ENCODE measurements at places on chromosomes 2 and 18.

- DNase-seq: no peak
These were observed 34.7 kb downstream of the PTPN18 start for GRCh38 chr2:130390460-130391057.

DNA sequence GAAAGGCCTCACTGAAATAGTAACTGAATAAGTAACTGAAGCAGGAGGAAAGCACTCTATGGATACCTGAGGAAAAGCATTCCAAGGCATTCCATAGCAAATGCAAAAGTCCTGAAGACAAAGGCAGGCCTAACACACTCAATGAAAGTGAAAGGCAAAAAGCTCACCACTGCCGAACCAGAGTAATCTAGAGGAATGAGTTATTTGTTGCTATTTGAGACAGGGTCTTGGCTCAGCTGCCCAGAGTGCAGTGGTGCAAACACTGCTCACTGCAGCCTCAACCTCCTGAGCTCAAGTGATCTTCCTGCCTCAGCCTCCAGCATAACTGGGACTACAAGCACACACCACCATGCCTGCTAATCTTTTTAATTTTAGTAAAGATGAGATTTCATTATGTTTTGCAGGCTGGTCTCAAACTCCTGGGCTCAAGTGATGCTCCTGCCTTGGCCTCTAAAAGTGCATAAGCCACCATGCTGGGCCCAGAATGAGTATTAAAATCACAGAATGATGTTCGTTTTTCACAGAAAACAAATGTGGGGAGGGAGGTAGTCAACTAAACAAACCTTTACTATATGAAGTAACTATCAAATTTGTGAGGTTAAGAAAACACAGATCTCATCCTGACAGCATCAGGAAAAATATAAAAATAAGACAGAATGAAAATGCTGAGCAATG is 17.9 kb downstream of the PIAS2 start:
- DNase-seq: no peak

DNA sequence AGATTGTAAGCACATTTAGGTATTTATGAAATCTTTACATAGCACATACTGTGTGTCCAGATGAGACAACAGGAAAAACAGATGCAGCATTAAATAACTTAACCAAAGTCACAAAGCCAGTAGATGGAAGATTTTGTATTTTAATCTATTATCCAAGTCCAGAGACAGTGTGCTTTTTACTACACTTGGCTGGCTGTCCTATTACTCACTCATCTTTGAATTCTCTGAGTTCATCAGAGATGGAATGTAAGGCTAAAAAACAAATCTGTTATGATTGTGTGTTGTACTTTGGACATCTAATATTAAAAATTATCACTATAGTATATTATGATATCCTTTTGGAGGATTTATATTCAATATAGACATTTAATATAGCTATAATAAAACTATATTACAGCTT is 1189.4 kb downstream of the DSC3 start:
- no peak for DNase-seq

- no peak for DNase-seq
These were observed 81.2 kb downstream of the TMEM18 start for GRCh38 chr2:595831-596592.

DNA sequence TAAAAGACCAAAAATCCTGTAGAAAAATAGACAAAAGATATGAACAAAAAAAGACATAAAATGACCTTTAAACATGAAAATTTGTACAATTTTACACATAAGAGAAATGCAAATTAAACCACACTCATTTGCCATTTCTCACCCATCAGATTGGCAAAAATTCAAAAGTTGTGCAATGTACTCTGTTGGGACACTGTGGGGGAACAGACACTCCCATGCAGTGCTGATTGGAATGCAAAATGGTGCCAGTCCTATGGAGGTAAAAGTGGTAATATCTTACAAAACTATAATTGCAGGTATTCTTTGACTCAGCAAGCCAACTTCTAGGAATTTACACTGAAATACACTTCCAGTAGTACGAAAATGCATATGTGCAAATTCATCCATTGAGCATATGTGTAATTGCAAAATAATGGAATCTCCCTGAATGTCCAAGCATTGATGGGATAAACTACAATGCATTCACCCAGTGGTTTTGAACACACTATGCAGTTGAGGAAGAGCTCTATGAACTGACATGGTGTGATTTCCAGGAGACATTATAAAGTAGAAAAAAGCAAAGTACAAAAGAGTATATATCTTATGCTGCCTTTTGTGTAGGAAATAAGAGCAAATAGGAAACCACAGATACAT is 201.8 kb upstream of the ZNF521 start:
- no peak for DNase-seq

- DNase-seq: no peak
These were observed 967.8 kb downstream of the BCL11A start for GRCh38 chr2:59585655-59586054.

- DNase-seq: no peak
These were observed 716.8 kb downstream of the EPHA4 start for GRCh38 chr2:220855296-220855695.

GRCh38 chr2:152549423-152549822 is 167.8 kb downstream of the PRPF40A start:
- DNase-seq: no peak

DNA sequence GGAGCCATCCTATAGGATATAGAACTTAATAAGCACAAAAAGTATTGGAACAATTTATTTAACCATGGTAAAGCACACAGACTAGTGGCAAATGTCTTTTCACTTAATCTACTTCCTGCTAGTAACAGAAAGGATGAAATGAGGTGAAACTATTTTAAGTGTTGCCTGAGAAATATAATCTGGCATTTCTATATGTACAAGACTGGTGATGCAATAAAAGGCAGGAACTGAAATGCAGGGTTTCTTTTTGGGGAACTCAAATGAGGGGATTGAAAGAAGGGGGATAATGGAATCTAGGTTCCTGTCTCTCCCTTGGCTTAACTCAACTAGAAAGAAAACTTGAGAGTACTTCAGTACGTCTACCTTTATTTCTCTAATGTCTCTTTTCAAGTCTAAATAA is 122.3 kb downstream of the MEMO1 start:
- DNase-seq: no peak

- DNase-seq: peak; percentile 60
These were observed 624 bp upstream of the MAP4K3 start for GRCh38 chr2:39437522-39438296.

GRCh38 chr2:46091004-46091403 is 206.2 kb upstream of the EPAS1 start:
- DNase-seq: no peak

DNA sequence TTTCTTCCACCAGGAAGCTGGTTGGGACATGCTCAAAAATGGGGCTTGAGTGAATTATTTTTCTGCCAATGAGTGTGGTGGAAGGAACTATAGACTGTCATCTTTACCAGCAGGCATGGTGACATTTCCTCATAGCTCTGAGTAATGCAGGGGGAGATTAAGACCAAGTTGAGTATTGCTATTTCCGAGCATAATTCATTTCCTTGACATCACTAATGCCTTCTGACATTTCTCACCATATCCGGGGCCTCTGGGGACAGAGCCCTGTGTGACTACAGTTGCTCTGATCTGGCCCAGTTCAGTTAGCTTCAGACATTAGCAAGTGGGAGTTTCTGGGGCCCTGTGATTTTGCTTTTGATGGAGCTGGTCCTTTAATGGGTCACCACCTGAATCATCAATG is 410.4 kb downstream of the MEIS1 start:
- no peak for DNase-seq

DNA sequence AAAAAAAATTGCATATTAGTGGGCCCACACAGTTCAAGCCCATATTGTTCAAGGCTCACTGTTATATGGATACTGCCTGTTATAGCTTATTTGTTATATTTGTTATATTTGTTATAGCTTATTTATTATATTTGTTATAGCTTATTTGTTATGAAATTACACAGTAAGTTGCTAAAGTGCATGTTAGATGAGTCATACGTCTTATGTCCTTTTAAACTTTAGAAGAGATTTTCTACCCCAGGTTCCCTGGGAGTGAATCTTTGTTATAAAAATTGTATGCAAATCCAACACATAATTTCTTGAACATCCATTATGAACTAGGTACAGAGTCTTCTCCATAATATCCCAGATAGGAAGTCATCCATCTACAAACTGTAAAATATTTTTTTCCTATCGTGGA is 22.1 kb downstream of the HTR2B start:
- DNase-seq: no peak

- no peak for DNase-seq
These were observed 96.2 kb upstream of the STK39 start for GRCh38 chr2:168343586-168343985.

DNA sequence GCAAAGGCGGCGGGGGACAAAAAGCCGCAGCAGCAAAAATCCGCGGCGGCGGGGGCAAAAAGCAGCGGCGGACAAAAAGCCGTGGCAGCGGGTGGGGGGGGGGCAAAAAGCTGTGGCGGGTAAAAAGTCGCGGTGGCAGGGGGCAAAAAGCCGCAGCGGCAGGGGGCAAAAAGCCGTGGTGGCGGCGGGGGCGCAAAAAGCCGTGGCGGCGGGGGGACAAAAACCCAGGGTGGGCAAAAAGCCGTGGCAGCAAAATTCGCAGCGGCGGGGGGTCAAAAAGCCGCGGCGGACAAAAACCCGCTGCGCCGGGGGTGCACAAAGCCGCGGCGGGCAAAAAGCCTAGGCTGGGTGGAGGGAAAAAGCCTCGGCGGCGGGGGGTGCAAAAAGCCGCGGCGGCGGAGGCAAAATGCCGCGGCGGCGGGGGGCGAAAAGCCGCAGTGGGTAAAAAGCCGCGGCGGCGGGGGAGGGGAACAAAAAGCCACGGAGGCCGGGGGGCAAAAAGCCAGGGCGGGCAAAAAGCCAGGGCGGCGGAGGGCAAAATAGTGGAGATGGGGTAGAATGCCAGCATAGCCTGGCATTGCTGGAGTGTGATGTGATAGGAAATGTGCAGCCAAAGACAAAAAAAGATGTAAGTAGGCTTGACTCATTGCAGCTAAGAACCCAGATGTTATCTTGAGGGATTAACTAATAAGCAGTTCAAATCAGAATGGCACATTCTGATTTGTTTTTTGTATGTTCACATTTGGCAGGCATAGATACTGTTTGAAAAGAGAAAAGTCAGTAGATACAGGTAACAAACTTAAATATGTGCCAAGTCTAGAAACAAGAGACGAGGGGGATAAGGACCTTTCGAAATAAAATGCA is 1076.3 kb downstream of the RPIA start:
- no peak for DNase-seq

DNA sequence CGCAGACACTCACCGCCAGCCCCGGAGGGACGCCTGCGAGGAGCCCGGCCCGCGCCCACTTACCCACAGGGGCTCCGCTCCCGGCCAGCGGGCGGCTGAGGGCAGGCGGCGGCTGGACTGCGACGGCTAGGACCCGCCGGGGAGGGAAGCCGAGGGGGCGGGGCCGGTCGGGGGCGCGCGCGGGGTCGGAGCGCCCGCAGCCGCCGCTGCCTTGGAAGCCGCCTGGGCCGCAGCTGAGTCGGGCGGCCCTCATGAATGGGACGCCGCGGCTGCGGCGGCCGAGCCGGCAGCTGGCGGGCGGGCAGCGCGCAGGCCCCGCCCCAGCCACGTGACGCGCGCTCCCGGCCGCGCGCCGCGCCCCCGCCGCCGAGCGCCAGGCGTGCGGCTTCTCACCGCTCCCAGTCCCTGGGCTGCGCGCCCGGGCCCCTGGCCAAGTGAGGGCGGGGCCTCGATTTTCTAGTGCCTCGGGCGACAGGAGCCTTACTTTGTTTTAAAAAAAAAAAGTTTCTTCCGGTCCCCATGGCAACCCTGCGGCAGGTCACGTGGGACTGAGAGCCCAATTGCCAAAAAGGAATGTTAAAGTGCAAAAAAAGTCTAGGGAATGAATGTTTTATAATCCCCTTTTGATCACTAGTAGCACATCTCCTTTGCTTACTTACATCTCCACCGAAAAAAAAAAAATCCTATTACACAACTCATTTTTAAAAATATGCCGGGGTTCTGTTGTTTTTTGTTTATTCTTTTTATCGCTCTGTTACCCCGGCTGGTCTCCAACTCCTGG is at the start of gene LPIN2:
TSS of gene LPIN2 (minus strand) at position 121 of the 781 bp plus-strand sequence. CDS start 52,304 bp downstream, outside the sequence.
- DNase-seq: peak; percentile 97

GRCh38 chr2:66270247-66270646 is 164.7 kb upstream of the MEIS1 start:
- DNase-seq: no peak

GRCh38 chr2:120715353-120715752 is 20.3 kb upstream of the GLI2 start:
- no peak for DNase-seq

GRCh38 chr2:27902098-27902497 is 11.6 kb downstream of the BABAM2 start:
- no peak for DNase-seq

DNA sequence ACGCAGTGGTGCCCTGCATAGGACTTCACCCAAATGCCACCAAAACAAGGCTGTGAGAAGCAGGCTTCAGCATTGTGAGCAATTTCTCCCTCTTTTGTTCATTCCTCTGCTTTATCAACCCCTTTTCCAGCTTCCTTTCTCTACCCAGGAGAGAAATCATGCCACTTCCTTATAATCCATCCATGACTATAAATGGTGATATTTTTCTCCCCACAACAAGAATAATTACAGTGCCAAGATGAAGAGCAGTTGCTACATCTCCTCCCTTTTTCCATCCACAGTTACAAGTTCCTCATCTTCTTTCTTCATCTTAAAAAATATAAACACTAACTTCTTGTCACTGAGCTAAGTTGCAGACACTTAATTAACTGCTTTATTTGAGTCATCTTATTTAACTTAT is 167.2 kb downstream of the ANTXR1 start:
- no peak for DNase-seq

DNA sequence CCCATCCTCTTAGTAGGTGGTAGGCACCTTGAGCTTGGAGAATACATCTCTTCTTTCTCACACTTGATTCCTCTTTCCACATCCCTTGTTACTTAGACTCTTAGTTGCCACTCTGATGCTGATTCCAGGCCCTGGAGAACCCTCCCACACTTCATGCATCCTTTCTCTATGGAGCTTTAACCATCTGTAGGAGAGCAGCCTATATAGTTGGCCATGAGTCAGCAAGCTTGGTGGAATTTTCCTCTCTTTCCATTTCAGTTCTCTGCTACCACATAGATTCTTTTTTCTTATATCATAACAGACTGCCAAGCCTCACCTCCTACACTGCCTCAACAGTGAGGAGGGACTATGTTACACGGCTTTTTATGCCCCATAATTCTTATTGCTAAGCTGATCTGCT is 851.6 kb upstream of the CDH2 start:
- DNase-seq: no peak

- no peak for DNase-seq
These were observed 615.9 kb upstream of the GCFC2 start for GRCh38 chr2:76326636-76327035.

DNA sequence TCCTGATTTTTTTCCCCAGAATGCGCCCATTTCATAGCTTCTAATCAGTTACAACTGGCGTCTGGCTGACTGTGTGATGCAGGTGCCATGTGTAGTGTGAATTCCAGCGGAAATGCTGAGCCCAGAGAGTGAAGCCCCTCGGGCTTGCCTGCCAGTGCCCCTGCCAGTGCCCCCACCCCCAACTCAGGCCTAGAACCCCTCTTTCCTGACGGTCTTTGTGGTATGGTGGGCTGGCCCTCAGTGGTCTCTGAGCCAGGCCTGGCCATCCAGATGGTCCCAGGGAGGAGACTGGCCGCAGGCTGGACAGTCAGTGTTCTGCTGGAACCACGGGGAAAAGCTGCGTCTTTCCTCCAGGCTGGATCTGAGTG is 3.1 kb downstream of the RAMP1 start:
- DNase-seq: no peak

Measured in activated T-cell treated with anti-CD3 and anti-CD28 coated beads, Interleukin-2, amount 50 U/mL, for 24 hours (primary cell).